Activated T-helper 1 cell treated with anti-CD3 and anti-CD28 coated beads, Interleukin-12 subunit alpha, Interleukin-12 subunit beta, Interleukin-2, Interleukin-4 antibody, amounts not matched to agents 30 ng/mL and 10 ng/mL and 1 ng/mL, durations not matched to agents 14 hours and 24 hours and 36 hours (primary cell): ENCODE measurements at places on chromosomes 6 and 20.

- DNase-seq: no peak
Observed at GRCh38 chr6:31762356-31762755, at the start of gene SAPCD1. Gene SAPCD1, plus strand, starts transcription at chr6:31762656. Its CDS starts 399 bp downstream, at chr6:31763055.

DNA sequence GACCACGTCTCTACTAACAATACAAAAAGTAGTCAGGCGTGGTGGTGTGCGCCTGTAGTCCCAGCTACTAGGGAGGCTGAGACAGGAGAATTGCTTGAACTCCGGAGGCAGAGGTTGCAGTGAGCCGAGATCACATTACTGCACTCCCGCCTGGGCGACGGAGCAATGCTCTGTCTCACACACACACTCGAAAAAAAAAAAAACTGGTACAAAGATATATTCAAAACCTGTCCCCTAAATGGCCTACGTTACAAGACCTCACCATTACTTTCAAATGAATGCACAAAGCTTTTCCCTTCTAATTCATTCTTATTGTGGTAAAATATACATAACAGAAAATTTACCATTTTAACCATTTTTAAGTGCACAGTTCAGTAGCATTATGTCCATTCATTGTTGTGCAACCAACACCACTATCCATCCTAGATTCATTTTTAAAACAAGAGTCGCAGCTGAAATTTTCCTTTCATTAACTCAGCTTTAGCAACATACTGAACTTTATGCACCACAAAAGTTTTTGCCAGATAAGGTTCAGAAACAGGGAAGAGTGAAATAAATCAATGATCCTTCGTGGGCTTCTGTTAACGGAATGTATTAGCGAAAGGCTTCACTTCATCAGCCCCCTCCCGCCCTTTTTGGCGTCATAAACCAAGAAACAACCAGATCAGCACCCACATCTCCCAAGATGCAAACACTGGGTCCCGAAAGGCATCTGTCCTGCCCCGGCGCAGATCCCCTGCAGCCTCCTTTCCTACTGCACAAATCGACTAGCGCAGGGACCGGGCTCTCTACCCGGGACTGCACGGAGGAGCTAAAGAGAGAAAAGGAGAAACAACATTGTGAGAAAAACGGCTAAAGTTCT, 825 bp upstream of the FAM135A start:
- no peak for DNase-seq

DNA sequence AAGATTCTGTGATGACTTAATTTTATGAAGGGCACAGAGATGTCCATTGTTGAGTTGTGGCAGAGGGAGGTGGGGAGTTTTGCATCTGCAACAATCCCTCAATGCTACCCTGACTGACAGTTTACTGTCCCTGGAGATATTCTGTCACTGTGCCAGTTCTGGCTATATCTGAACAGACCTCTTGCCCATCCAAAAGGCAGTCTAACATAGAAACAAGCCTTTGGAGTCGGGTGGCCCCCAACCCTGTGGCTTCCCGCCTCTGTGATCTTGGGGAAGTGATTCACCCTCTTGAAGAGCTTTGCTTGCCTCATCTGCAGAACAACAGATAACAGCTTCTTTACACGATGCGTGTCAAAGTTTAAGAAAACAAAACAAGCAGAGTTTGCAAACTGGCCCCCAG, 3.8 kb upstream of the E2F1 start:
- peak; percentile 50 for DNase-seq

DNA sequence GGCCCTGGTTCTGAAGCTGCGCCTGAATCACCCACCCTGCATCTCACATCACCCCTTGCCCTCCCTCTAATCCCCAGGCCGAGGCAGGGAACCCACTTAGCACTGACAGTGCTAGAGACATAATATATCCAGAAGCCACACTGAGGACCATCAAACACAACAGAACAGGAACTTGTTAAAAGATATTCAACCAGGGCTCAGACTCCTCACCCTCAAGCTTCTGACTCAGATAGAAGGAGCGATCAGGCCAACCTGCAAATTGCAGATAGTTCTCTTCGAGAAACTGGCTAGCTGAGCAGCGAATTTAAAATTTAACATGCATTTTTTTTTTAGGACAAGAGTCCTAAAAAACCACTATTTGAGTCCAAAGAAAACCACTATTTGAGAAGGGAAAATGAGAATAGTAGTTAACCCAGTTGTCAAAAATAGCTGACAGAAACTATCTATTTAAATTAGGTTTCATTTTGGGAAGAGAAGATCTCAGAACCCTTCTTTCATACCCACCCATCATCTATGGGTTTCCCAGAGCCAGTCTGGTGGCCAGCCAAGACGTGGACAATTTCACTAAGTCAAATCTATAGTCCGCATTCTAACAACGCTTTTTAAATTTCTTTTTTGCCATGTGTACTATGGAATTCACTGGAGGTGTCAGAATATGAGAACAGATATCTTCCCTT, 95.6 kb downstream of the OPRM1 start:
- DNase-seq: no peak

- no peak for DNase-seq
Observed at GRCh38 chr20:33339515-33340058, 56.6 kb downstream of the BPIFB1 start.

- no peak for DNase-seq
Observed at GRCh38 chr20:48694381-48694865, 133.4 kb downstream of the PREX1 start.

DNA sequence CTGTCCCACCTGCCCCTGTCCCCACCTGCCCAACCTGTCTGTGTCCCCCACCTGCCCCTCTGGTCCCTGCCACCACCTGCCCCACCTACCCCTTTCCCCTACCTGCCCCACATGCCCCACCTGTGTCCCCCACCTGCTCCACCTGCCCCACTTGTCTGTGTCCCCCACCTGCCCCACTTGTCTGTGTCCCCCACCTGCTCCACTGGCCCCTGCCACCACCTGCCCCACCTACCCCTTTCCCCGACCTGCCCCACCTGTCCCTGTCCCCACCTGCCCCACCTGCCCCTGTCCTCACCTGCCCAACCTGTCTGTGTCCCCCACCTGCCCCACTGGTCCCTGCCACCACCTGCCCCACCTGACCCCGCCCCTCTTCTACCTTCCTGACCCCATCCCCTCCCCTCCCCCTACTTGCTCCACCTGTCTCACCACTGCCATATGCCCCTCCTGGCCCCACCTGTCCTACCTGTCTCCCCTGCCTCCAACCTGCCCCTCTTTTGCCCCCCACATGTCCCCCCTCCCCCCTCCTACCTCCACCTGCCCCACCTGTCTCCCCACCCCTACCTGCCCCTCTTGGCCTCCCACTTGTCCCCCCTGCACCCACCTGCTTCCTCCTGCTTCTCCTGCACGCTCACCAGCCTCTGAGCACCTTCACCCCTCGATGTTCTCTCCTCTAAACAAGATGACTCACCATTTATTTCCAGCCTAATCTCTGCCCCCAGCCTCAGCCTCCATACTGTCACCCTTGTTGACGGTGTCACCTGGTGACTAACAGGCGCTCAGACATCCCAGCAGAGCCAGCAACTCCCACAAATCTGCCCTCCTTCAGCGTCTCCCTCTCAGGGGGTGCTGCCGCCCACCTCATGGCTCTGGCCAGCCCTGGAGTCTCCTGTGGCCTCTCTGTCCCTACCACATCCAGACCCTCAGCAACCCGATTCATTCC, 5.6 kb upstream of the MYT1 start:
- DNase-seq: no peak

- no peak for DNase-seq
Observed at GRCh38 chr20:10626896-10627295, 46.9 kb downstream of the JAG1 start.

GRCh38 chr6:169000022-169000421, 253.6 kb downstream of the THBS2 start:
- no peak for DNase-seq

GRCh38 chr6:16249971-16250370, 11.6 kb downstream of the GMPR start:
- no peak for DNase-seq

DNA sequence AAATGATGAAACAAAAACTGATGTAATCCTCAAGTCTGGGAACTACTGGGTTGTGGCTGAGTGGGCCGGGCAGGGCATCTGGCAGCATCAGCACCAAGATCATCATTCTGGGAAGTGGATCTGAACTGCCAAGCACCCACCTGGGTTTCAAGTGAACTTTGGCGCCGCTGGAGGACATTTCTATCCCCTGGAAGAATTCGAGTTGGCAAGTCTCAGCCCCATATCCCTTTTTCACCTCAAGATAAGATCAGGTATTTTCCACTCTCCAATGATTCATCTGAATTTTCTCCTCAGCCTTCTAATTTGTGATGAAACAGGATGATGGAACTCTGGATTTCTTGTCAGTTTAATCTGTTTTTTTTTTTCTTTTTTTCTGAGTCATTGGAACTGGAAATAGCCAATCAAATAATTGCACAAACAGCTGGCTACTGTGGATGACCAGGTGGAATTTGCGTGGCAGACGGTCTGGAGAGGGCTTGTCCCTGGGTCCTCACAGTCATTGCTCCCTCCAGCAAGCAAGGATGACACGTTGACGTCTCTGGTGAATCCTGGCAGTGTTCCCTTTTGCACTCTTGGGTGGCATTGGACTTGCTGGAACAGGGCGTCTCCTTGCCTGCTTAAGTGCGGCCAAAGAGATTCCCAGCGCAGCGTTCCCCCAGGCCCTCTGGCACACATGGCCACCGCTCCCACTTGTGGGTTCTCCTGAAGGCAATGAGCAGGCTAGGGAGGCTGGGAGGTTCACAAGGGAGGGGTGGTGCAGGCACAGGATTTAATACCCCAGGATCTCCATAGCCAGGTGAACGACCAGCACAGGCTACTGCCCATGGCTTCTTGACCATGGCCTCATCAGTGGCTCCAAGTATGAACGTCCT, 80.4 kb downstream of the DHX35 start:
- no peak for DNase-seq

DNA sequence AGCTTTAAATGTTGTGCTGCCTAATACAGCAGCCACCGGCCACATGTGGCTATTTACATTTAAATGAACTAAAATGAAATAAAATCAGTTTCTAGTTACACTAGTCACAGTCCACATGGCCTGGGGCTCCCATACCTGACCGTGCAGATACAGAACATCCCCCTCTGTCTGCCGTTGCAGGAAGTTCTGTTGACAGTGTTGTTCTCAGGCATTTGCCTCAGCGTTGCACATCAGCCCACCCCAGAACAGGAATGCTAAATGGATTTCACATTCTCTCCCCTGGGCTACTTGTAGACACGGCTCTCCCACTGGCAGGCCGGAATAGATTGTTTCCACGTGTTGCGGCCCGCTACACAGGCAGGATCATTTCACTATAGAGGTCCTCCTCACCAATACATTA, 26.3 kb downstream of the JAG1 start:
- no peak for DNase-seq

DNA sequence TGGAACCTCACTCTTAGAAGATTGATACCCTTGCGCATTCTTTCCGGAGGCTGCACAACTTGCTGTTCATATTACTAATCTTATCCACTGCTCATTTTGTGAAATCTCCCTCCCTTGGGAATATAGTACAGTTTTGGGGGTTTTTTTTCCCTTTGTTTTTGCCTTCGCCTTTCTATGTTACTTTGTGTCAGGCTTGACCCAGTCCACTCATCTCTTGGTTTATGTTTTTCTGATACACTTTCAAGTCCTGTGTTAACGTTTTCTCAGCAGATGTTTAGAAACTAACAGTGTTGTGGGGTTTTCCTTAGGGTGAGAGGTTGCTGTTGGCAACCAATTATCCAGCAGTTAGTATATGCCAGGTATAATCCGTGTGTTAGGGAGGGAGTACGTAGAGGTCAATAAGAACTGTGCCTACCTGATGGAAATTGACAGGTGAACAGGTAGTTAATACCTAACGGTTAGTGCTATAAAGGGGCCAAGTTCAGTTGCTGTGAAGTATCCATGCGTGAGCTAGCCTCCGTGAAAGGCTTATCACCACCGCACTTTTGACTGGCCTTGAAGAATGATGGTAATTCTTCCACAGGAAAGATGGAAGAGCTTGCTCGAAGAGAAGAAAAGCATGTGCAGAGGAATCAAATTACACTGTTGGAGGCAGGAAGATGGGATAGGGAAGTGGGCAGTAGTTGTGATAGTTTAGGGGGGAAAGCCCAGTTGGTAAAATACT, 1.4 kb downstream of the NFYA start:
- DNase-seq: peak; percentile 4

- no peak for DNase-seq
Observed at GRCh38 chr6:105839266-105839665, 246.9 kb upstream of the PRDM1 start.

DNA sequence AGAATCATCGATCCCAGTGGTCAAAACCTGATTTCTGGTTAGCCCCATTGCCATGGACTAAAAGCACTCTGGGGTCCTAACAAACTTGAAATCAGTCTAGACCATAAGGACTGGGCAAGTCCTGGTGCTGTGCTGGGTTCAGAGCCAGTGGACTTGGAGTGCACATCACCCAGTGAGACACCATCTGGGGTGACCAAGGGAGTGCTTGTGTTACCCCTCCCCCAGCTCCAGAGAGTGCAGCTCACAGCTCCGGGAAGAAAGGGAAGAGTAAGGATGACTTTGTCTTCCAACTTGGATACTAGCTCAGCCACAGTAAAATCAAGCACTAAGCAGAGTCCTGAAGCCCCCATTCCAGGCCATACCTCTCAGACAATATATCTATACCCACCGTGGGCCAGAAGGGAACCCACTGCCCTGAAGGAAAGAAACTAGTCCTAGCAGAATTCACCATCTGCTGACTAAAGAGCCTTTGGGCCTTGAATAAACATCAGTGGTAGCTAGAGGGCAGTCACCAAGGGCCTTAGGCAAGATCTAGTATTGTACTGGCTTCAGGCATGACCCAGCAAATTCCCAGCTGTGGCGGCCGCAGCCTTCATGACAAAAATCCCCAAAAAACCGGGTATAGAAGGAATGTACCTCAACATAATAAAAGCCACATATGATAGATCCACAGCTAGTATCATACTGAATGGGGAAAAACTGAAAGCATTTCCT, 153.5 kb upstream of the OGFRL1 start:
- DNase-seq: no peak

GRCh38 chr6:12030993-12031550, 19.0 kb downstream of the HIVEP1 start:
- DNase-seq: no peak

DNA sequence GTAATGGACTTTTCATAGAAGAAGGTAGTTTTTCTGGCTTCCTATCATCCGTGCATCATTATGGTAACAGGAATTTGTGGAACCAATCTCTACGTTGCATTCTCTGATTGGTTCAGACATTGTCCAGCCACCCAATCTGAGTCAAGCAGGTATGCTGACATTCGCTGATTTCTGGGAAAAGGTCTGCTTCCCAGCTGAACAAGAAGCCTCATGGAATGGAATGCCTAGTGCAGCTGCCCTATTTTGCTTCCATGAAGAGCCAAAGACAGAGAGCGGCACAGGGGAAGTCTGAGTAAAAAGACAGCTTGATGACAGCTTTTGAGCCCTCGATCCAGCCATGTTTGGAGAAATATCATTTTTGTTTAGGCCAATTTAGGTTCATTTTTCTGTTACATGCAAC, 38.5 kb upstream of the TXLNB start:
- DNase-seq: no peak

- DNase-seq: no peak
Observed at GRCh38 chr6:38143191-38144150, 323.9 kb downstream of the ZFAND3 start.
